ENCODE measurements at places on chromosomes 3 and 15.
A peak's percentile ranks its signal among the peaks of the same experiment; 100 is the strongest.

DNA sequence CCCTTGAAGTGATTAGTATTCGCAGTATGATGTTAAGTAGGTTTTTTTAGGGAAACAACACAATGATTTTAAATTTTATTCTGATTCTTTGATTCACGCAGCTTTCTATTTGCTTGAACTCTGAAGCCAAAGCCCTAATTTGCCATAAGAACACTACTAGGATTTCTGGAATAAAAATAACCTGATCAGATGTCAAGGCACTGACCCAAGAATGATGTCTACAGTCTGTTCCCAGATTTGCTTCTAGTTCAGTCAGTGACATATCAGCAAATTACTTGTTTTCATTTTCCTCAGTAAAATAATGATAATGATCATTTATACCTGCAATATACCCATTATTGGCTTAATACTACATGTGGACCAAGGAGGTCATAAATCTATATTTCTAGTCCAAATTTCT is 179.5 kb upstream of the EIF1B start:
- no peak for DNase-seq

GRCh38 chr3:134486577-134487041 is 752 bp downstream of the CEP63 start:
- no peak for DNase-seq

- no peak for DNase-seq
Observed at GRCh38 chr3:156356537-156357363, 198.2 kb downstream of the SSR3 start.

- peak; percentile 28 for DNase-seq
Observed at GRCh38 chr3:5006755-5007202, 27.5 kb downstream of the BHLHE40 start.

DNA sequence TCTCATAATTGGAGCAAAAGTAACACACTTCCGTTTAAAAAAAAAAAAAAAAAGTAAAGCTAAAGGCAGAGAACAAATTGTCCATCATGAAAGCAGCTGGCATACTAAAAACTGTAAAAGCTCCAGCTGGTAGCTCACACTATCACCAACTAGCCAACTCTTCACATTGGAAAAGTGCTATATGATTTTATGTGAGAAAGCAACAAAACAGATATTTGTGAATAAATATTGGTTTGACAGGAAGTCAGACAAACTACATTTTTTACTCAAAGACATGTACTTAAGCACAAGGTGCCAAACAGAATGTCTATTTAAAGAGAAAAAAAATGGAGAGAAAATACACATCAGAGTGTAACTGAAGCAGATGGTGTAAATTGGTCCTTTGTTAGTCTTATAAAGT is 231.2 kb upstream of the CADM2 start:
- DNase-seq, result no peak

DNA sequence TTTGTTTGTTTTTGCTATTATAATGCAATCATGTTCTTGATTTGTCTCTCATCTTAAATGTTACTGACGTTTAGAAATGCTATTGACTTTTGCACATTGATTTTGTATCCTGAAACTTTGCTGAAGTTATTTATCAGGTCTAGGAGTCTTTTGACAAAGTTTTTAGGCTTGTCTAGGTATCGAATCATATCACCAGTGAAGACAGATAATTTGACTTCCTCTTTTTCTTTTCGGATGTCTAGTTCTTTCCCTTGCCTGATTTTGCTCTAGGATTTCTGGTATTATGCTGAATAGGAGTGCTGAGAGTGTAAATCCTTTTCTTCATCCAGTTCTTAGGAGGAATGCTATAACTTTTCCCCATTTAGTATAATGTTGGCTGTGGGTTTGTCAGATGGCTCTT is 719.7 kb upstream of the BCHE start:
- no peak for DNase-seq
